ENCODE measurements at places on chromosomes 4 and X.

DNA sequence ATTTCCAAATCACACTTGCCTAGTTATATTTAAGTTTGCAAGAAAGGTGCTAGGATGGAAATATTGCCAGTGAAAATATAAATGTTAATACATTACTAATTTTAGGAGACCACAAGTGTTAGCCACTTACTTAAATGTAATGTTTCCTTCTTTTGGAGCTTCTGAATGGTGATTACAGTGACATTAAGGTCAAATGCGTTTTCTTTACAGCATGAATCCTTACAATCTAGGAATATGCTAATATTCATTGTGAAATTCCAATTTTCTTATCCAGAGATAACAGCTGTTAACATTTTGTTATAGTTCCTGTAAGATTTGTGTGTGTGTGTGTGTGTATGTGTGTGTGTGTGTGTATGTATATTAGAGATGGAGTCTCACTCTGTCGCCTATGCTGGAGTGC, 70.2 kb upstream of the NUDT6 start:
- DNase-seq: no peak

GRCh38 chr4:24917076-24917856, 4.4 kb upstream of the CCDC149 start:
- DNase-seq: no peak

DNA sequence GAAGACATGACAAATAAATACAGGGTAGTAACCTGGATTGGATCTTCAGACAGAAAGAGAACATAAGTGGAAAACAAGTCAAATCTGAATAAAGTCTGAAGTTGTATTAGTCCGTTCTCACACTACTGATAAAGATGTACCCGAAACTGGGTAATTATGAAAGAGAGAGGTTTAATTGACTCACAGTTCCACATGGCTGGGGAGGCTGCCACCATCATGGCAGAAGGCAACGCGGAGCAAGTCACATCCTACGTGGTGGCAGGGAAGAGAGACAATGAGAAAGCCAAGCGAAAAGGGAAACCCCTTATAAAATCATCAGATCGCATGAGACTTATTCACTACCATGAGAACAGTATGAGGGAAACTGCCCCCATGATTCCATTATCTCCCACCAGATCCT, 82.8 kb downstream of the USP46 start:
- DNase-seq: no peak

DNA sequence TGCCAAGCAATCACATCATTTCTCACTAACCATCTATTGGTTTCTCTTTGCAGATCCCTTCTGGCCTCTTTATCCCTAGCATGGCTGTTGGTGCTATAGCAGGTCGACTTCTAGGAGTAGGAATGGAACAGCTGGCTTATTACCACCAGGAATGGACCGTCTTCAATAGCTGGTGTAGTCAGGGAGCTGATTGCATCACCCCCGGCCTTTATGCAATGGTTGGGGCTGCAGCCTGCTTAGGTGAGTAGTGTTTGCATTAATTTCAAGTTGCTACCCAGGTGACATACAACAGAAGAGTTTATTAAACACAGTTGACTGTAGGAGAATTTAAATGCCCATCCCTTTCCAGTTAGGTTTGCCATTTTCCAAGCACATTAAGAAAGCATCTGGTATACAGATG, 112.2 kb downstream of the AKAP4 start:
- no peak for DNase-seq

DNA sequence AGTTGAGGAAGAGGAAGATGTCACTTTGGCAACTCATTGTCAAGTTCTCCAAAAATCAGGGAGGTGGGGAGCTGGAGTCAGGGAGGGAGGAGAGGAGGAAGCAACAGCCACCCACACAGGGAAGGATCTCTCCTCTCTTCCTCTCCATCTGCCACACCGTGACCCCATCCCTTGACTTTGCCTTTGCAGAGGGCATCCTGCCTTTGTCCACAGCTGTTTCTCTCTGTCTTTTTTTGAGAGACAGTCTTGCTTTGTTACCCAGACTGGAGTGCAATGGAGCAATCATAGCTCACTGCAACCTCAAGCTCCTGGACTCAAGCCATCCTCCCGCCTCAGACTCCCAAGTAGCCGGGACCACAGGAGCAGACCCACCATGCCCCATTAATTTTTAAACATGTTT, 276.0 kb downstream of the SHOX start:
- DNase-seq: no peak

DNA sequence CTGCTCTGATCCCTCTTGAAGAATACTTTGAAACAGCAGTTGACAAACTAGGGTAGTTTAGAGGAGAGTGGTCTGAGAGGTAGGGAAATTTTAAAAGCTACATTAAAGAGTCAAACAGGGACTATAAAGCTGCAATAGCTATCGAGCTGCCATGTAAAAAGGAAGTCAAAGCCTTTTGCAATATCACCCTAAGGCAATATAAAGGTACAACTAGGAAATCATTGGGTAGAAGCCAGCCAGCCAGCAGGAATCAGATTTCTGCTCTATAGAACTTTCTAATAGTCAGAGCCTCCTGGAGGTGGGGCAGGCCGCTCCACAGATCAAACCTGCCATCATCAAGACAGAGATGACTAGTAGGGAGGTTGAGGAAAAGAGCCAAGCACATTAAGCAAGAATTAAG, 15.2 kb upstream of the PHOX2B start:
- no peak for DNase-seq

DNA sequence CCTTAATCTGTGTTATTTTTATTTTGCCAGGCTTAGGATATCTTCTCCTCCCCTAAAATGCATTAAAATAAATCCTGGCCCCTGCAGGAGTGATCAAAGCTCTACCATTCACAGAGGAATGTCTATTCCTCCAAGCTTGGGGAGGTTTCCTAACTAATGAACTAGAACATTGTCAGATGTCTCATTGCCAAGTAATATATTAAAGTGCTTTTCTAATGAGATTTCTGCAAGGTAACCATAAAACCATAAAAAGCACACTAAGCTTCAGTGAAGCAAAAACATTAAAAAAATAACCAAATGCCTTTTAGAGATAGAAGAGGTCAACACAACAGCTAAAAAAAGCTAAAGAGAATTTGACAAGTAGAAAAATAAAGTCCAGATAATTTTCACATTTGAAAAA, 34.8 kb downstream of the IGFBP7 start:
- DNase-seq: no peak

GRCh38 chr4:21688596-21689265, 259.8 kb downstream of the KCNIP4 start:
- DNase-seq: no peak

DNA sequence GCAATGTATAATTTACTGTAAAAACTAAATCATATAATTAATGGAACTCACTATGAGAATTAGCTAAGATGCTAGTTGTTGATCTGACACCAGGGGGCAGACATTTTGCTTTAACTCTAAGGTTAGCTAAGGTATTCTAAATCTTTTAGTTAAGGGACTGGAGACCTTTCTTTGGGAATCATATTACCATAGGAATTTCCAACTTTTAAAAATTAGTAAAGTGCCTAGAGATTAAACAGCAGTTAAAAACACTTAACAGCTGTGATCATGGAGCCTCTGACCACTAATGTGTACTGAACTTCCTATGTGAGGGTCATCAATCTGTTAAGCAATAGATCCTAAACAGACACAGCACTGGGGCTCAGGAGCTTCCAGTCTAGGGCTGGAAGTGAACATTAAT, 226.6 kb downstream of the NSUN7 start:
- no peak for DNase-seq

DNA sequence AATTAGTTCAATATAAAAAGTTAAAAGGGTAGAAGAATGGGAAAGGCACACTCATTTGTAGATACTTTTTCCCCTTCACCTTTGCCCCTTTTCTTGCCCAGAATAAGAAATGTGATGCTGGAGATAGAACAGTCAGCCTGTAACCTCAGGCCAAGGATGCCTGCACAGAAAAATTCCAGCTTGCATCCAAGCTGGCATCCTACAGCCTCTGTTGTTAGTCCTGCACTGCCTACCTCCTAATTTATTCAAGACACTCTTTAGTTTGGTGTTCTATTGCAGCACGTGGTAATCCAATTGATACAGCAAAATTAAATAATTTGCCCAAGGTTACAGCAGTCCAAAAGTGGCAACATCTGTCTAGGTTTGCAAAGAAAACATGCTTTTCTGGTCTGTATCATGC, 9.7 kb upstream of the USO1 start:
- no peak for DNase-seq

DNA sequence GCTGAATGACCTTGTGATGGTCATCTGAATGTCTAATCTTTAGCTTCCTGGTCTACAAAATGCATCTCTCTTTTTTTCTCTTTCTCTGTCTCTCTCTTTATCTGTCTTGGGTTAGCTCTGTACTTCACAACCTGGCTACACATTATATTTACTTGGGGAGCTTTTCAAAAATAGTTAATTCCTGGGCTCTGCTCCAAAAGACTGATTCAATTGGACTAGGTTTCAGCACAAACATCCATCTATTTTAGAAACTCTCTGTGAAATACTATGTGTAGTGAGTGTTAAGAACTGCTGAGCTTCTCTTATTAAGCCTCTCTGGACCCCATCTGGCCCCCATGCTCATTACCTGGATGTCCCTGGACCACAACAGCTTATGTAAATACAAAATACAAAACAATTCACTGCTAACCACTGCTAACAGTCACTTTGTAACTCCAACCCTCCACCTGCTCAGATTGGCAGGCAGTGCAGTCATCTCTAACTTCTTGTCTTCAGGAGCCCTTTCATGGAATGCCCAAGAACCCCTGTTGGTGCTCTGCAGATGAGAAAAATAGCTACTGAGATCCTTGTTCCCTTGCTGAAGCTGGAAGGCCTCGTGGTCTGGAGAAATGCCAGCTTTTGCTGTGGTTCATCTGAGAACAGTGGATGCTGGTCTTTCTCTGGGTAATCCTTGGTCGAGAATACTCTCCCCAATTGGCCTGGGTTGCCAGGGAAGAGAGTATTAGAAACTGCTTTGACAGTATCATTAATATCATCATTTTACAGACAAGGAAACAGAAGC, 14.8 kb upstream of the BOD1L1 start:
- DNase-seq: no peak

GRCh38 chr4:64538219-64538618, 129.0 kb upstream of the TECRL start:
- DNase-seq: no peak

DNA sequence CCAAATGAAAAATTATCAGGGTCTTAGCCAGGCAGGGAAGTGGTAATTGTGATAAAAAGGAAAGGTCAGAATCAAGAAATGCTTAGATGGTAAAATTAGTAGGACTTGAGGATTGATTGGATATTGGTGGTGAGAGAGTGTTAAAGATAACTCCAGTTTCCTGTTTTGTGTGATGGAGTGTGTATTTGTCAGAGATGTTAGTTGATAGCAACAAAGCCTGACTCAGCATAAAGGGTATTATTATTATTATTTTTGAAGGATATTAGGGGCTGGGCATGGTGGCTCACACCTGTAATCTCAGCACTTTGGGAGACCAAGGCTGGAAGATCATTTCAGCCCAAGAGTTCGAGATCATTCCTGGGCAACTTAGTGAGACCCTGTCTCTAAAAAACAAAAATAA, 23.6 kb upstream of the OGT start:
- DNase-seq: no peak

DNA sequence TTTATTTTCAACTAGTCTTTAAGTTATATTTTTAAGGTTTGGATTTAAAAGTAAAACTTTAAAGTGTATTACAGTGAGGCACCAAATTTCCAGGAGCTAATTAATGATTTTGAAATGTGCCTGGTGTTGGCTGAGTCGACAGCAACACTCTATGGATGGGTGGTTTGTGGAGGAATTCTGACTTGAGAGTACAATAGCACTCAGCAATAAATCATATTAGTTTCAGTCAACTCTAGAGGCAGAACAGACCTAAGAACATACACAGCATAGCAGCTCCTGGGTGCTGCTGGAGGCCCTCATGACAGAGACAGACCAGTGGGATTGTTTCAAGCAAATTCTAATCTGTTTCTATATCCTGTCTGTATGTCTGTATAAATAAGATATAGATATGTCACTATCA, 673.4 kb downstream of the TRIML1 start:
- DNase-seq: no peak

GRCh38 chr4:110853242-110853641, 230.4 kb upstream of the PITX2 start:
- DNase-seq: no peak

GRCh38 chr4:174352061-174352819, 68.5 kb downstream of the CEP44 start:
- no peak for DNase-seq

- DNase-seq: no peak
Observed at GRCh38 chr4:124061413-124061812, 651.1 kb downstream of the ANKRD50 start.

DNA sequence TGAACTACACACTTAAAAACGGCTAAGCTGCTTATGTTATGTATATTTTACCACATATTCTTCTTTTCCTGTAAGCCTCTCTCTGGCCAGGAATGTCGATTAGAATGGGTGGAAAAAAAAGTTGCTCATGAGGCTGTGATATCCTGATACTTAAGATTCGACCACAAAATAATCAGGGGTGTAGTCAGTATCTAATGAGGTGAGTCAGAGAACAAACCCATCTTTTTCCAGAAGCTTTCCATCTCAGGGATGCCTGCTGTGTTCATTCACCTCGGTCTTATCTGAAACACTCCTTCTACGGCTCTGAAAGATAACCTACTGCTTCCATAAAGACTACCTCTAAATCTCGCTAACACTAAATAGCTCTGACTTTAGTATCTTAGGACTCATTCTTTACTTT, 142.7 kb upstream of the MAP3K15 start:
- no peak for DNase-seq

GRCh38 chr4:166308647-166309046, 435.6 kb downstream of the TLL1 start:
- DNase-seq: no peak

GRCh38 chrX:11064851-11065600, 46.1 kb upstream of the HCCS start:
- DNase-seq: no peak

DNA sequence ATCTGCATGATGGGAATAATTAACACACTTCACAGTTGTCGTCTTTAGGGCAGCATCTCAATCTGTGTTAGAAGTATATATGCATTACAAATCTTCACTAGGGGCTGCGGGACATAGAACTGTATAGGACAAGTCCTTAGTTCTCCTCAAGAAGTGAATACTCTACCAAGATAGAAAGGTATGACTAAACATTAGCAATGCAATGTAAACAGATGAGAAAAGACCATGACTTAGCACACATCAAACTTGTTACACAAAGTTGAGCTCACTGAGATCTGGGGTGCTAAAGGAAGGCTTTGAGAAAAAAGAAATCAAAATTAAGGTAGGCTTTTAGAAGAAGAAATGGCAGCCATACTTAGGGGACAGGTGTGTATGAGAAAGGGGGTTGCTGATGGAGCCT, 182.1 kb upstream of the MAP3K15 start:
- no peak for DNase-seq

- DNase-seq: no peak
Observed at GRCh38 chrX:130529531-130529930, 127.7 kb downstream of the RBMX2 start.

GRCh38 chrX:40821780-40822179, 86.4 kb upstream of the MED14 start:
- no peak for DNase-seq

GRCh38 chrX:69313617-69314290, 148.5 kb upstream of the PJA1 start:
- no peak for DNase-seq

GRCh38 chrX:38859602-38860001, 58.3 kb downstream of the MID1IP1 start:
- DNase-seq: no peak

Data from activated T-cell treated with anti-CD3 and anti-CD28 coated beads, Interleukin-2, amount 50 U/mL, for 48 hours (primary cell).